ENCODE measurements at places on chromosomes 5 and 9.

DNA sequence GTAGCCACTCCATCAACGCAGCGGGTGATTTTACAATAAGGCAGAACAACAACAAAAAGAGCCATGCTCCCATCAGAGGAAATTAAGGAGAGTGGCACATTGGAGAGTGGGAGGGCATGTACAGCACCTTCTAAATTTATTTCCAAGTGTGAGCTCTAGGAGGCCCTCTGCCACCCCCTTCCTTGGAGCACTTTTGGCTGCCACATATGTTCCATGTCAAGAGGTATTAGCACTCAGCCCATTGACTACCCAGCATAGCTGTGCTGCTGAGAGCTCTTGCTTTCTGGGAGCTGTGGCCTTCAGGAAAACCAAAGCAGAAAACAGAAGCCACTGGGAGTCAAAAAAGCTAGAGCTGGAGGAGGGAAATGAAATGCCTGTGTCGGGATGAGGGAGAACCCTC lies 200.2 kb upstream of the PANK3 start:
- no peak for DNase-seq

DNA sequence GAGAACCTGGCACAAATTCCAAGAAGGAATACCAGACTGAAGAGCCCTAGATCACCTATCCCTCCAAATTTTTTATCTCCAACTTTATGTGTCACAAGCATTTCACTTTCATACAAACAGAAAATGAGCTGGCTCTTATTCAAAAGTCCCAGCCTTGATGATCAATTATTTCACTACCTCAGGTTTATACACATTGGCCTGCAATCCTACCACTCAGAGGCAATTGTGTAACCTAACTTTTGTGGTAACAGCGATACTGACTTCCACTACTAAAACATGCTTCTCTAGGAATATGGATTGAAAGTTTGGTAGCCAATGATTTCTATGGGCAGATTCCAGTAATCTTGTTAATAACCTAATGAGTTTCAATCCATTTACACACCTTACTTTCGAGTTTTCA lies 10.5 kb downstream of the RNF38 start:
- no peak for DNase-seq

GRCh38 chr5:9716838-9717281 lies 86.7 kb upstream of the TAS2R1 start:
- no peak for DNase-seq

GRCh38 chr5:159915904-159916840 lies at the start of gene ADRA1B:
ADRA1B (plus strand) TSS chr5:159916482; CDS start chr5:159916906, 424 bp downstream.
- no peak for DNase-seq

GRCh38 chr5:174526177-174526576 lies 198.2 kb upstream of the MSX2 start:
- DNase-seq, result no peak

GRCh38 chr9:135574943-135575342 lies 13.4 kb downstream of the PAEP start:
- no peak for DNase-seq

GRCh38 chr5:32711362-32711680 lies 200 bp downstream of the NPR3 start:
- no peak for DNase-seq

GRCh38 chr9:89701221-89701798 lies 96.5 kb downstream of the GADD45G start:
- no peak for DNase-seq

- DNase-seq, result no peak
Observed at GRCh38 chr9:28539434-28540070, 966.3 kb upstream of the C9orf72 start.
